Stimulated activated CD4-positive, alpha-beta T cell treated with anti-CD3 and anti-CD28 coated beads, Interleukin-1b, Interleukin-23, amount 100 ng/mL, for 48 hours (primary cell): ENCODE measurements at places on chromosomes 6 and 20.

GRCh38 chr6:78831492-78831891 is 35.9 kb upstream of the IRAK1BP1 start:
- no peak for DNase-seq

DNA sequence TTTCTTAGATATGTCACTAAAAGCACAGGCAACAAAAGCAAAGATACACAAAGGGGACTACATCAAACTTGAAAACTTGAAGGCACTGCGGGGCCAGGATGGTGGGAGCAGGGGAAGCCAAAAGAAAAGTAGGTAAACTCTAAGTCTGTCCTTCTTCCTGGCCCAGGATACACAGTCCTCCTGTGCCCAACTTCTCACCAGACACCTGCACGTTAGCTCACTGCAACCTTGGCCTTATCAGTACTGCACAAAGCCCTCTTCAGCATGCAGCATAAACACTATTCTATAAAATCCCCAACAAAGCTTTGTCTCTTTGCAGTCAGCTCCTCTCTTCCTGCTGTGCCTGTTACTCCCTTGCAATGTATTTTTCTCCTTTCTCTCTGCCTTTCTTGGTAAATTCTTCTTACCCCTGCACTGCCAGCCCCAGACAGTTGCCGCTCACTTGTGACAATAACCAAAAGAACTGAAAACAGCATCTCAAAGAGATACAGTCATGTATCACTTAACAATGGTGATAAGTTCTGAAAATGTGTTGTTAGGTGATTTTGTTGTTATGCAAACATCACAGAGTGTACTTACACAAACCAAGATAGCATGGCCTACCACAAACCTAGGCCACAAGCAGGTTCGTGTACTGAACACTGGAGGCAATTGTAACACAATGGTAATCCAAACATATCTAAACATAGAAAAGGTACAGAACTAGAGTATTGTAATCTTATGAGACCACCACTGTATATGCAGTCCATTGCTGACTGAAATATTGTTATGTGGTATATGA is 51.2 kb downstream of the NINL start:
- no peak for DNase-seq

DNA sequence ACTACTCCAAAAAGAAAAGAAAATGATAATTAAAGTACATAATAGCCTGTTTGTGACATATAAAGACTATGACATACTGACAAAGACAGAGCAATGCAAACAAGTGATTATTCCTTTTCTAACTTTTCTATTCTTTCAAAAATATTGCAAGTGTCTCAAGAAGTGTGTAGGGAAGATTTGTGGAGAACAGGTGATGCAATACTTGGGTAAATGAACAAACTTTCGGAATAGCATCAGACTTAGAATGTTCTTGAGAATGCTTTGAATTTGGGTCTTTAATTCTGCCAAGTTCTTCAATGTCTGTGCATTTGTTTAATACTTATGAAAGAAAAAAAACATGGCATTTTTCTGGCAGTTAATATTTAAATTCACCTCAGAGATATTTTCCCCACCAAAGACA is 40.0 kb upstream of the TRDN start:
- DNase-seq, result no peak

DNA sequence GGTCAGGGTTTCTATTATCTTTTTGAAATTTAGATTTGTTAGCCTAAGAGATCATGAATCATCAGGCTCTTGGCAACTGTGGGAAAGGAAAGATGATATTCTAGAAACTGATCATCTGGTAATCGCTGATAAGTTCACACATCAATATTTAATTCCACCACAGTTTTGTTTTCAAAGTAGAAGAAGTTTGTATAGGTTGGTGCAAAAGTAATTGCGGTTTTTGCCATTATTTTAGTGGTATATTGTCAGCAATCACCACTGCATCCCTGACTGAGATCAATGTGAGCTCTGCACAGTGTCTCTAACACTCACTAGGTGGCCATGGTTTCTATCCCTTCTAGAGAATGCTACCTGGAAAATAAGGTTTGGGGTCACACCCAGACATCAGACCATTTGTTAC is 17.0 kb upstream of the PXDC1 start:
- DNase-seq, result no peak

- DNase-seq, result peak; percentile 30
Observed at GRCh38 chr20:51628533-51629398, 86.2 kb upstream of the NFATC2 start.

DNA sequence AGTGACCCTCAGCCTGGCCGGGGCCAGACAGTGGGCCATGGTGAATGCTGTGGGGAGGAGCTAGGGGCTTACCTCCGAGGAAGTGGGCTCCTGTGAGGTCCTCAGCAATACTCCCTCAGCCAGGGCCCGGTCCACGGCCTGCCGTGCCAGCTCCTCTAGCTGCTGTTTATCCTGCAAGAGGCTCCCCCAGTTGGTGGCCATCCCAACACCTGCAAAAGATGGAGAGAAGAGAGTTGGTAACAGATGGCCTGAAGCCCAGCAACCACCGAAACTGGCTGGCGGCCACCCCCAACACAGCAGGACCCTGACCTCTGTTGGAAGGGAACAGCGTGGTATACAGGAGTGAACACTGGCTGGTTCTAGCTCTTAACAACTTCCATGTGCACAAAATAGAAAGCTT is 4.0 kb downstream of the GSS start:
- no peak for DNase-seq

DNA sequence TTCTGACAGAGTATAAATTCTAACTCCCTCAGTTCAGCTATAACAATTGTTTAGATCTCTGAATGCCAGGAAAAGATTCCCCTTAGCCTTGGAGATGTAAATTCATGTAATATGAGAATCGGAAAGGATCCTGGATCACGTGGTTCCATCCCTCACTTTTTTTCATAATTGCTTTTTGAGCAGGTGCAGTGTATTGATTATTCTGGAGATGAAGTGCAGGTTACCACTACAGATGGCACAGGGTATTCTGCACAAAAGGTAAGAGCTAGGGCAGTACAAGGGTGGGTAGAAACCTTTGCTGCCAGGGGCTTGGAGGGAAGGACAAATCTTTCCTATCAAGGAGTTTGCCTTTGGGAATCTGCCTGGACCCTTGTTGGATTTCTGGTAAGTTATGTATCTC is 52.7 kb downstream of the KDM1B start:
- DNase-seq, result no peak

- DNase-seq, result no peak
Observed at GRCh38 chr6:109491207-109491938, 8.4 kb upstream of the ZBTB24 start.

DNA sequence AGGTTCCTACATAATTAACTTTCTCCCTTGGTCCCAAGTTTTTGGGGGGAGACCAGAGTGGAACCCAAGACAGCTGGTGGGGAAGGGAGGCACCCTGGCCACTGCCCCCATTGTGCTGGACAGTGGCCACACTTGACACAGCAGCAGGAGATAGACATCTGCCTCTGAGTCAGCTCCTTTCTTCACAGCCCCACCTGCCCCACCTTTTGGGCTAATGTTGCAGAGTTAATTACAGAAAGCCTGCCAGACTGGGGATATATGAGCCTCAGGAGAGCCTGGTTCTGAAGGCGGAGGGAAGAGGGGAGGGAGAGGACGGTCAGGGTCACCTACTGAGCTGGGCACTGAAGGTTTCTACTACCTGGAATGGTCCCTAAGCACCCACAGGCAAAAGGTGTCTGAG is 50.6 kb downstream of the MAFB start:
- no peak for DNase-seq

DNA sequence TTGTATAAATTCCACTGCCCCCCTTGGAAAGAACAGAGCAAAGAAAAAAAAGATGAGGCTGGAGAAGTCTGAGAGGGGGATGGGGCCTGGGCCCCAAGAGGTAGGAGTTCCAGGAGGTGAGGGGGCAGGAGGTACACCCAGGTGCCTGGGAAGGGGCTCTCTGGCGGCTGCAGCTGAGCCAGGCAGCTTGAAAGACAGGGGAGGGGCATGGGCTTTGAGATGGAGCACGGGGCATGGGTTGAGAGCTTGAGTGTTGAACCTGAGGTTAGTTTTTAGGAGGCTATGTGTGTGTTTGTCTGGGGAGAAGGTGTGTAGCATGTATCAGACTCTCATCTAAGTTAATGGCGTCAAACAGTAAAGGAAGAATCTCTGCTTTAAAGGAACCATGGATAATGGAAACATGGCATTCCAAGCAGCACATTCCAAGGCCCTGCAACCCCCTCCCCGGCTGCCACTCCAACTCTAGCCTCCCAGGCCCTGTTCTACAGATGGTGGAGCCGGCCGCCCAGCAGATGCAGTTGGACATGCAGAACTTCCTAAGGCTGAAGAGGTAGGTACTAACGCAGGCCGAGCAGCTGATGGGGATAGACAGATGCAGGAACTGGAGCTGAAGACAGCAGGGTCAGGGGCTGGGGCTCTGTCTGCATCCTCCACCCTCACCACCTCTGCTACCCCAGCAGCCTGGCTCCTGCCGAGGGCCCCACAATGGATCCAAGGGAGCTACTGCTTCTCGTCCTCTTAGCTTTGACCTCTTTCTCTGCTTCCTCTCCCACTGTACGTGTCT is 42.1 kb downstream of the MDFI start:
- DNase-seq, result no peak

DNA sequence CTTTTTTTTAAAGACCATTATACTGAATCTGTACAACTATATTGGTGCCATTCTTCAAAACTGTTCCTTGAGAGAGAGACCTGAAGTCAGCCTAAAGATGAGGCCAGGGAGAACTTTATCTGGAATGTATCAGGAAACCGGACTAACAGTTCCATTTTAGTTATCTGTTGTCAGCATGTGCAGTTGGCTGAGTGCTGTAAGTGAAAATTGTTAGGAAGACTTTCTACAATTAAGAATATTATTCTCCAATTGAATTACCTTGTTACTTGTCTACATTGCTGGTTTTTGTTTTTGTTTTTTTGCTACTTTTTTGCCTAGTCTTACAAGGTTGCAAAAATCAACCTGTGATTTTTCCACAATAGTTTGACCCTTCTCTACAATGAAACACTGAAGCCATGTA is 7.5 kb downstream of the CEP57L1 start:
- DNase-seq, result no peak

DNA sequence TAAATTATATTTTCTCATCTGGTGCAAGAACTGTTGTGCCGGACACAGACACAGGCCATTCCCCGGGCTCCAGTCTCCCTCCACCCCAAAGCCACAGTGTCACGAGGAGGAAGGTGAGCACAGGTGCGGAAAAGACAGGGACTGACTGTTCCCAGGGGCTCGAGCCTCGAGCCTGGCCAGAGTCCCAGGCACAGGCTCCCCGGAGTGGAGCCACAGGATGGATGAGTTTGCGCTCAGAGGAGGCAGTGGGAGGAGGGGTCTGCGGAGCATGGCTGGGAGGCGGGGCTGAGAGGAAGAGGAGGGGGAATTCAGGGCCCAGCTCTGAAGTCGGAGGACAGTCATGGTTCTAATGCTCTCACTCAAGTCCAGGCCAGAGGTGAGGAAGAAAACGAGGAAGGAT is 284.8 kb downstream of the SMOC2 start:
- DNase-seq, result no peak

DNA sequence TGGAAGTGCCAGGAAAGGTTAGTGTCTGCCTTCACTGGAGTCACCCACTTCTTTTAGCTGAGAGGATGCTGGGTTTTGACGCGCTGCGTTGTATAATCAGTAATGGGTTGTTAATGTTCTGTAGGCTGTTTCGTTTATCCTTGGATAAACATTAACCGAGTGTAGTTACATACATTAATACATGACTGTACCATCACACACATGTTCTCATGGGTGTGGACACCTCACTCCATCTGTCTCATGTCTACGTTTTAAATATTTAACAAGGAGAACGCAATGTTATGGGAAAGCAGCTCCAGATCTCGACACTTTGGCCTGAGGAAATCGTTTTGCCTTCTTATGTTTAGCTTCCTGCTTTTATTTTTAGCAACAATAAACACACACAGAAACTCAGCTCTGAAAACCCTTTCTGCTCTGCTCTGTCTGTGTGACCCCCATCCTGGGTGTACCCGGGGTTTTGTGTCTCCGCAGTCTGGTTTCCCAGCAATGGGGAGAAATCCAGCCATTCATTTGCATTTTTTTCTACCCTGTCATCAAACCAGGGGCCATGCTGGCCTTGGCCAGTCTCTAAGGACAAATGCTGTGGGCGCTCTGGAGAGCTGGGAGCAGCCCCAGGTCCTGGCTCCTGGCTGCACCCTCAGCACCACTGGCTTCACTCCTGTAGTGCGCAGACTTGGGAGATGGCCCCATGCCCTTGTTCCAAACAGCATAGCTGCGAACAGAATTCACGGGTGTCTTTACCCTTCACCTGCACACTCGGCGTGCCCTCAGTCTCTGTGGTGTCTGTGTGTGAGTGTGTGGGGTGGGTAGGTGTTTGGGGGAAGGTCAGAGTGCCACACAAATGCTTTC is 110.8 kb downstream of the ERMARD start:
- no peak for DNase-seq

DNA sequence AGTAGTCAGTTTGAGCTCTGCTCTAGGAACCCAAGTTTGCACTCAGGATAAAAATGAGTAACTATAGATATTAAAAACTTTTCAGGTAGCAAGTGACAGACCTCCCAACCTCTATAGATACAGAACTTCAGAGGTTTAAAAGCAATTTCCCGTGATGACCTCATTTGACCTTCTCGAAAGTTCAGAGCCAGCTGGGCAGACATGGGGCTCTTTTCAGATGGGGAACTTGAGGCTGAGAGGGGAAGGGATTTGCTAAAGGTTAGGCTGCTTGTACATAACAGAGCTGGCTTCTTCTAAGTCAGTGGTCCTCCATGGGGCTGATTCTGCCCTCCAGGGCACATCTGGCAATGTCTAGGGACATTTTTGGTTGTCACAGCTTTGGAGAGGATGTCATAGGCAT is 58.8 kb upstream of the ZNF831 start:
- DNase-seq, result no peak

DNA sequence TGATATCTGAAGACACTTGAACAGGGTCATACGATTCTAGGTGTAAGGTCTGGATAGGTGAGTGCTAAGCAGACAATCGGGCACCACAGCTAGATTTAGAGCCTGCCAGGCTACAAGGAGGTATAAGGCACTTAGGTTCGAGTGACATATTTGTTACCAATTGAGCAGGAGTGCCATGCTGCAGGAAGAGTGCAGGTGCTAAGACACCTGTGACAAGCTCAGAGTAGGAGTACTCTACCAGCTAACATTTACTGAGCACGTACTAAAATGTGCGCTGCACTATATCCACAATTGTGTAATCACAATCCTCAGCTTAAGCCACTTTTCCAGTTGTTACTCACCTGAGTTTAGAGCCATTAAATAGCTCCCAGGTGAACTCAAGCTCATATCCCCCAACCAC is 227.8 kb upstream of the MOCS1 start:
- DNase-seq, result no peak

DNA sequence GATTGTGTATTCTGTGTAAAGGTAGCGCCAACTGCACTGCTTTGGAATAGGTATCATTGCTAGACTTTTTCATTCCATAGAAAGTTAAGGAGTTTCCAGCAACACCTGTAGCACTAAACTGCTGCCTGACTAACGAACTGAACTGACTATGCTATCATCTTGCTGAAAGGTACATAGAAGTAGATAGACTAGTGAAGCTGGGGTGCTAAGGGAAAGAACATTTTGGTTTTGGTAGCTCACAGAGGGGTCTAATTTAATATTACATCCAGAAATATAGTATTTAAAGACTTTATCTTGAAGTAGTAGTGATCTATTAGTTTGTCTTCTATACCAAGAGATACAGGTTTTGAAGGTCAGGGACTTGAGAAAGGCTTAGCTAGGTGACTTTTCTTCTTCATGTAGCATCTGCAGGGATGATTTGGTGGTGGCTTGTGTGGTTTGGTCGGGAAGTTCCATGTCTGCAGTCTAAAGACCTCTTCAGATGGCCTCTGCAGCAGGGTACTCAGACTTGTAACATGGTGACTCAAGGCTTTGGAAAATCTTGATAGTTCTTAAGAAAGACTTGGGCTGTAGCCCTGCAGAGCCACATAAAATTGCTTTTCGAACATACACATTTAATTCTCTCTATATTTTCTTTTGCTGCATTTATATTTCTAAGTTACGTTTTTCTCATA is 10.2 kb downstream of the SENP6 start:
- peak; percentile 62 for DNase-seq
